ENCODE measurements at places on chromosomes 1 and 21.

- no peak for DNase-seq
Measured at GRCh38 chr21:39156024-39156423, 27.2 kb downstream of the PSMG1 start.

DNA sequence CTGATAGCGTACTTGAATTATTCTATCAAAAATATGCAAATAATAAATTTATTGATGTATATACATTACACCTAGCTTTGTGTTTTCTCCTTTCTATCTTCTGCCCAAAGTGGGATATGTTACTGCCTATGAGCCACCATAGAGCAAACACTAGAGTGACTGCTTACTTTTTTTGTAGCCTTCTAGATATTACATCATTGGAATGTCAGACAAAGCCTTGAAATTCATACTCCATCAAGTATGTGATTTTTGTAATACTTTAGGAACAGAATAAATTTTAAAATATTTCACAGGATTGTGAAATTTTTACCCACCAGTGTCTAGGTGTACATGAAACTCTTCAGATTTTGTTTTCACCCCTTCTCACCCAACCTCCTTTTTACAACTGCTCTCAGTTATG lies 787.6 kb downstream of the USP25 start:
- no peak for DNase-seq

GRCh38 chr1:215776336-215776735 lies 209.2 kb downstream of the KCTD3 start:
- no peak for DNase-seq

GRCh38 chr1:218817071-218817470 lies 356.6 kb upstream of the LYPLAL1 start:
- no peak for DNase-seq

GRCh38 chr1:66339944-66340343 lies 194.0 kb upstream of the SGIP1 start:
- no peak for DNase-seq

Data from CD4-positive, alpha-beta T cell treated with Interleukin-2 at 100 ng/mL for 4 hours (primary cell).